ENCODE measurements at places on chromosomes 7 and 10.

DNA sequence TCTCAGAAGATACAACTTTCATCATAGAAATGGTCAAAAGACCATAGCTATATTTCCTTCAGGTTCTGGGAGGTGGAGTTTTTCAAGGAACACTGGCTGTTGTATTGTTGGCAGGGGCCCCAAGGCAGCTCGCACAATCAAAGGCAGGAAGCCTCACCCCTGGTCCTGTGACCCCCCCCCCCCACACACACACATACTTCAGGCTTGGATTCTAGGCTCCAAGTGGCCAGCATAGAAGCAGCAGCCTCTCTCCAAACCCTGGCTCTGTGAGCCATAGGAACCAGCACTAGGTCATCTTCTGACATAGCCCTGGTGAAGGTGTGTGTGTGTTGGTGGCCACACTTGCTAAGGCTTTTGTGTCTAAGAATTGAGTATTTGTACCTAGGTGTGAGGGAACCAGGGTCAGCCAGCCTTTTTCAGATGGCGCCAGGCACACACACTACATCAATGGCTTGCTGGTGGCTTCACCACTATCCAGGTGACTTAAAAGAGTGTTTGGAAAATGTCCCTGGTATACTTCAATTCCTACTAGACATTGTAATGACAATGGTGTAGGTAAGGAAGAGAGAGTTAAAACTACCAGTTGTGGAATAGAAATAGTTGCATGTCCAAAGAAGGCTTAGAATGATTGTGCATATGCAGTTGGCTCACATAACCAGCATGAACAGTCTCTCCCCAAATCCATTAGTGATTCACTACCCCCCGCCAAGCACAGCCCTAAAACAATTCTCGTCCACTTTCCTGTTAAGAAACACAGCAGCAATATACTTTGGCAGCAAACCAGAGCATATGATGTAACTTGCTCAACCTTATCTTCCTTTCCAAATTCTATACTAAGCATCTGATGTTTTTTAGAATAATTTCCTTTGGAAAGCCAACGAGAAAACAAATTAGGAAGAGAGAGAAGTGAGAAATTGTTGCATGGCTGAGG, 91.3 kb downstream of the AVL9 start:
- DNase-seq = peak; percentile 28

- DNase-seq = no peak
These were observed 55.3 kb downstream of the CH25H start for GRCh38 chr10:89151857-89152256.

GRCh38 chr7:68166525-68166924, 1169.9 kb downstream of the TYW1 start:
- no peak for DNase-seq

DNA sequence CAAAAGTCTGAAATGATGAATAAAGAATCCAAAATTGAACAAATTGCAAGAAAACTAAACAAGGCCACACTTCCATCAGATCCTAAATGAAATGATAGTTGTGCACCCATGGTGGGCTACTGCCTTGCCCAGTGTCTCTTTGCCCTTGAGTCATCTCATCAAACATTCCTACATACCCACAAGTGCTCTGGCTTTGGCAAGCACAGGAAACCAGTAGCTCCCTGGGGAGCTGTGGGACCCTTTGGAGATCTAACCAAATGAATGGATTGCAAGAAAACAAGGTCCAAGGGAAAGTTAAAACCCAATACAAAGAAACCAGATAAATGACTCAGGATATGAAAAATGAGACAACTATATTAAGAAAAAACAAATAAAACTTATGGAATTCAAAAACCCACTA, 129.8 kb upstream of the TMEM229A start:
- no peak for DNase-seq

GRCh38 chr10:86703176-86703575, 34.9 kb downstream of the LDB3 start:
- DNase-seq = no peak

DNA sequence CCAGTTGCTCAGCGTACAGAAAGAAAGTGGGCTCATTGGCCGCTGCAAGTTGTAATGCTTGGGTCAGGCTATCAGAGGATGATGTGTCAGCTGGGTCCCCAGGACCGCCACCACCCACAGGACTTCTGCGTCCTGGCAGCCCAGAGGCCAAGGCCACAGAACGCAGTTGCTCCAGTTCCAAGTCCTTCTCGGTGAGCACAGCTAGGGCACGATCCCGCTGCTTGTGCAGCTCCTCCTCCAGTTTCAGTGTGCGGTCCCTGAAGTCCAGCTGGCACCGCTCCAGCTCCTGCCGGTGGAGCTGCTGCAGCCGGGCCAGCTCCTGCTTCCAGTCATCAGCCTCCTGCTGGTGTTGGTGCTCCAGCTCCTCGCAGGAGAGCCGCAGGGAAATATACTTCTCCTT, 3.0 kb downstream of the GCC1 start:
- no peak for DNase-seq

- DNase-seq = no peak
These were observed 2.9 kb upstream of the PRSS2 start for GRCh38 chr7:142767861-142768260.

- DNase-seq = no peak
These were observed 1336.0 kb upstream of the CELF2 start for GRCh38 chr10:9681655-9682054.

DNA sequence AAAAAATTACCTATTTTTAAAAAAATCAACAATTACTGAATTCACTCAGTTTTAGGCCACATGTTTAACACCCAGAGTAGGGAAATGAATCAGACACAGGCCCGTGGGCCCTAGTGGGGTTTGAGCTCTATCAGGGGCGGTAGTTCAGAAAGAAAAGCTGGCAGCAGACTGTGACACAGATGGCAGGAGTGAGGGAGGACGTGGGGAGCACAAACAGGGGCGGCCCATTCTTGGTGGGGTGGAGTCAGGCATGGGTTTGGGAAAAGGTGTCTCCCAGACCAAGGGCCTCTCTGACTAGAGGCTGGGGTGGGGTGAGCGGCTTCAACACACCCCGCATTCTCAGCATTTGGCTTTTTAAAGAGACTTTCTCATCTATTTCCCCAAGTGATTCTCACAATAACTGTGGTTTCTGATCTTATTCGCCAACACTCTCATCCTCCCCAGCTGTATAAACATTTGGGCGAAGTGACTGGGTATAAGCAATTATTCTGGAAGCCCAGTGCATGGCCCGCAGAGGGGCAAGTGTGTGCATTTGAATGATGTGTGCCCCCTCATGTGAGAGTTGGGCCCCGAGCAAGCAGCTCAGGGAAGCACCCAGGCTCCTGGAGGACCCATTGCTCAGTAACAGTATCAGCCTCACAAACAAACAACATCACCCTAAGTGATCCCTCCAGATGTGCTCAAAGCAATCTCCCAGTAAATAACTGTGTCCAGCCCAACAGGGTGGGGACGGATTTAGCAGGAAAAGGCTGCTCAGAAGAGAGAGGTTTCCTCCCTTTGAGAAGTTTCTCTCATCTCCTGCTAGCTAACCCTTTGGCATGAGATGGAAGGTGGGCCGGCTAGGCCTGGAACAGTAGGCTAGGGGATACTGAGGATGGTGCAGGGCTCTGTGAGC, 437.6 kb upstream of the ZMIZ1 start:
- no peak for DNase-seq

DNA sequence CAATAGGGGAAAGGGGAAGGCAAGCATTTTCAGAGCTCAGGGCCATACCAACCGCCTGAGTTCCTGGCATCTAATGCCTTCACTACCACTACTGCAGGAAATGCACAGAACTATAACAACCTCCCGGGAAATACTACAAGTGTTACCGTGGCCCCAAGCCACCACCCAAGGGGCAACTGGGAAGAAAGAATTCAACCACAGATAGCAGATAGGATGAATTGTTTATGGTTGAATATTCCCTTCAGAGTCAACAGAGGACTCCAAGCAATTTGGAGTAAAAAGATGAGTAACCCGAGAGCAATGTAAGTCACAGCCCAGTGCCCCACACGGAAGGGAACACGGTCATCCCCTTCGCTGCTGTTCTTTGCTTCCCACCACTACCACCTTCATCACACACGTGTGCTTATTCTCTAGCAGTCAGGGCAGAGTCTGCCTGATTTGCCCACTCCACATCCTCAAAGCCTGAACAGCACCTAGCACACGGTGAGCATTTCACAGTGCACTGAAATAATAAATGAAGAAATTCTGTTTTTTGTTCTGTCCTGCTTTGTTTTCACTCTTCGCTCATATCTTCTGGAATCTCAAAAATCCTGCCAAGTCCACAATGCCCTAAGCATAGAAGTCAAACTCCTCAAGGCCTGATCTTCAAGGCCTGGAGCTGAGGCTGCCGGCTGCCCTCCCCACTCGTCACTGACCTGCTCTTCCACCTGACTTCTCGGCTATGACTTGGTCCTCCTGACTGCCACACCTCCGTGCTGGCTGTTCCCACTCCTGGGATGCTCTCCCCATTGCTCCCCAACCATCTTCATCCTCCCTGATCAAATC, 221.1 kb downstream of the KCNMA1 start:
- DNase-seq = peak; percentile 92

GRCh38 chr10:52864201-52865106, 91.9 kb upstream of the MBL2 start:
- DNase-seq = peak; percentile 86

DNA sequence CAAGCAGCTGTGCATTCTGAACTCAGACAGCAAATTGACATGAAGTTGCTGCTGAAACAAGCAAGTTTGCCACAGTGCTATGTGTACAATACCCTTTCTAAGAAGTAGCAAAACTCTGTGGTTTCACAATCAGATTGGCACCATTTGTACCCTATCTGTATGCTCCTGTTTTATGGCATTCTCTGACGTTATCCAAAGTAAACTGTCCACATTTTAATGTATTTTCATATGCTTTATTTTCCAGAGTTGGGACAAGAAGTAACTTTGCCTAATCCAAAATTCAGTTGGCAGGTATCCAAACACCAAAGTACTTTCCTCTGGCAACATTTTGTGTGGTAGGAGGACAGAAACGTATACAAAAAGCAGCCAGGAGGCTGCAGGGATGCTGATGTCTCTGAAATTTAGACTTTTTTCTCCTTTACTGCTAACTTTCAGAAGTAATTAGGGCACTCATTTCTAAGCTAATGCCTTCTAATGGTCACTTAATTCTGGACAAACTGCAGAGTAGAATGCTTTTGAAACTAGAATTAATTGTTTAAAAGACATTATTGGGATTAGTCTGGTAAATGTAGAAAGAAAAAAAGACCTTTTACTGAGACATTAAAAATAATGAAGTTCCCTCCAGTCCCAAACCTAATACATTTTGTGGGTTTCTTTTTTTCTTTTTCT, 414.7 kb upstream of the NRP1 start:
- no peak for DNase-seq

DNA sequence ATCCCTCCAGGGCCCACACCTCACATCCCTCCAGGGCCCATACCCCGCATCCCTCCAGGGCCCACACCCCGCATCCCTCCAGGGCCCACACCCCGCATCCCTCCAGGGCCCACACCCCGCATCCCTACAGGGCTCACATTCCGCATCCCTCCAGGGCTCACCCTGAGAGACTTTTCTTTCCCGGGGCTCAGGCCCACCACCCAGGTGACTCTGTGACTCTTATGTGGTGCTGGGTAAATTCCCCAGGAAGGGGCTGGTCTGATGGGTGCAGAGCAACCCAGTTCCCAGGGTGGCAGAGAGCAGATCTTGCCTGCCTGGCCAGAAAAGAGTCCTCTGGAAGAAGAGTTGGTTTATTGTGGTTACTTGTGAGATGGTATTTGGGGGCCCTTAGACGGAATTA, 290.7 kb downstream of the TCERG1L start:
- DNase-seq = no peak

GRCh38 chr7:17984288-17984687, 43.4 kb downstream of the PRPS1L1 start:
- DNase-seq = no peak

DNA sequence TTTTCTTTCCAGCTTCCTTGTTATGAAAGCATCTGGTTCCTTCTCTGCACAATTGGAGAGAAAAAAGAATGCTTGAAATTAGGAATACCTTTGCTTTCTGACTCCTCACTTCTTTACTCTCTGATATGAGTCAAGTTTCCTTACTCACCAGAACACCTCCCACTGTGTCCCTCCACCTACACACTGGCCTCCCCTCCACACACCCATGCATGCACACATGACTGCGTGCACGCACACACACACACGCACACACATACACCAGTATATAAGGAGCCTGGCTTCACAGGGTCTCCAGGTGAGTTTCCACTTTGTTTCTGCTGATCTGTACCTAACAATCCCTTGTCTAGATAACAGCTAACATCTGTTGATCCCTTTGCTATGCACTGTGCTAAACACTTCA, 11.4 kb upstream of the PTER start:
- DNase-seq = no peak

- DNase-seq = no peak
These were observed 41.4 kb upstream of the TECTB start for GRCh38 chr10:112241651-112242341.

GRCh38 chr10:12349629-12350166, 351 bp downstream of the CAMK1D start:
- DNase-seq = no peak

DNA sequence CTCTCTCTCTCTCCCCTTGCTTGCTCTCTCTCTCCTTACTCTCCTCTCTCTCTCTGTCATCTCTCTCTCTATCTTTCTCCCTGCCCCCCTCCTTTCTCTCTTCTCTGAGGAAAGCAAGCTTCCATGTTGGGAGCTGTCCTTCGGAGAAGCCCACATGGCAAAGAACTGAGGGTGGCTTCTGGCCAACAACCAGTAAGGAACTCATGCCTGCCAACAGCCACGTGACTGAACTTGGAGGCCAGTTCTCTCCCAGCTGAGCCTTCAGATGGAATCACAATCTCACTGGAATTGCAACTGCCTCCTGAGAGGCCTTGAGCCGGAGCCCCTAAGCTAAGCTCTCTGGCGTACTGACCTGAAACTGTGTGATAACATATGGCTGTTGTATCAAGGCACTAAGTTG, 12.0 kb upstream of the DHTKD1 start:
- no peak for DNase-seq

GRCh38 chr7:102094316-102094650, 192.4 kb upstream of the SH2B2 start:
- DNase-seq = no peak

GRCh38 chr10:46538155-46538554, 18.3 kb downstream of the GPRIN2 start:
- DNase-seq = no peak

DNA sequence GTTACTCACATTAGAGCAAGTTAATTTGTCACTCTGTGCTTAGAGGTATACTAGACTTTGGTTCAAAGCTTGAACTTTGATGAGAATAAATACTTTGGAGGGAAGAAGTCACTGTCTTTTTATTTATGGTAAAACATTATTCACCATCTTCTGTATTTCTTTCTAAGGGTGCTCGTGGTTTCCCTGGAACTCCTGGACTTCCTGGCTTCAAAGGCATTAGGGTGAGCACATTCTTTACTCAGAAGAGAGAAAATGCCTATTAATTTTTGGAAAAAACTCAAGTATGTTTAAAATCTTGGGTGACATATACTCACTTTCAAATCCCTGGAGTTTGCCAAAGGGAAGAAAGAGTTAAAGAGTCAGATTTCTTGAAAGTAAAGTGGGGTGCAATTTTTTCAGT, 10.8 kb downstream of the COL1A2 start:
- no peak for DNase-seq
